Testis (tissue), 5 donors: ENCODE measurements at places on chromosomes 1 and 21.

GRCh38 chr1:20729990-20730689 is 2.4 kb downstream of the SH2D5 start:
- no peaks in the 10 kb centered on the region for H3K27me3 ChIP-seq
- peaks cover 18% of the 10 kb centered on the region for H3K4me1 ChIP-seq
- H3K27ac ChIP-seq = no peak overlapping the region
- no peaks in the 10 kb centered on the region for H3K36me3 ChIP-seq

DNA sequence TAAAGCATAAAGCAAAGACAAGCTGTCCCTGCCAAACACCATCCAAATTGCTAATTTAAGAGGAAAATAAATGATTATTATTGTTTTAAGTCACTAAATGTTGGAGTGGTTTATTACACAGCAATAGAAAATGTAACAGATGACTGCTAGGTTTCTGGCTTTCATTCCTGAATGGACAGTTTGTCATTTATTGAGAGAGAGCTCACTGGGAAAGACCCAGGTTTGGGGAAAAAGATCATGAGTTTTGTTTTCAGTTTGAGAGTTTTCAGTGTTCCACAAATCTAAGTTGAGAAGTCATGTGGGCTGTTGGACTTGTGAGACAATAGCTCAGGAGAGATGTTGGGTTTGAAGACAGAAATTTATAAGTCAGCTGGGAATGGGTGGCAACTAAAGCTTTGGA is 5.4 kb downstream of the GPA33 start:
- H3K36me3 ChIP-seq = no peaks in the 10 kb centered on the region
- no peaks in the 10 kb centered on the region for H3K27me3 ChIP-seq
- DNase-seq = no peak
- no peaks in the 10 kb centered on the region for H3K4me1 ChIP-seq
- H3K4me3 ChIP-seq = no peak overlapping the region

DNA sequence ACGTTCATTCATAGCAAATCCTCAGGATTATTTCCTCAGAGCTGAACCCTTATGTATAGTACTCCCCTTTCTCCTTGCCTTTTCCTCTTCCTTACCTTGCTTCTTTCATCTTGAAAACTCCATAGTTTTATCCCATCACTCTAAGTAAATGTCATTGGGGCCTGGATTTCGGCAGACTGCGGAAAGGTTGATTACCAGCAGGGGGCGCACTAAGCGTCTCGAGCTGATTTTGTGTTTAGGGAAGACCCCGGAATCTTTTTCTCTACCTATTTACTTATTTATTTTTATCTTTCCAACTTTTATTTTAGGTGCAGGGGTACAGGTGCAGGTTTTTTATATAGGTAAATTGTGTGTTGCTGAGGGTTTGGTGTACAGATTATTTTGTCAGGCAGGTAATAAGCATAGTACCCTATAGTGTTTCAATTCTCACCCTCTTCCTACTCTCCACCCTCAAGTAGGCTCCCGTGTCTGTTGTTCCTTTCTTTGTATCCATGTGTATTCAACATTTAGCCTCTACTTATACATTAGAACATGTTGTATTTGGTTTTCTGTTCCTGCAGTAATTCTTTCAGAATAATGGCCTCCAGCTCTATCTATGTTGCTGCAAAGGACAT is 11.4 kb upstream of the MTARC1 start:
- H3K4me3 ChIP-seq = no peak overlapping the region
- no peaks in the 10 kb centered on the region for H3K36me3 ChIP-seq
- no peak overlapping the region for H3K27ac ChIP-seq
- no peaks in the 10 kb centered on the region for H3K4me1 ChIP-seq
- no peaks in the 10 kb centered on the region for H3K27me3 ChIP-seq

- H3K36me3 ChIP-seq = no peaks in the 10 kb centered on the region
- H3K4me3 ChIP-seq = no peak overlapping the region
- no peaks in the 10 kb centered on the region for H3K27me3 ChIP-seq
- DNase-seq = no peak
- no peaks in the 10 kb centered on the region for H3K4me1 ChIP-seq
- no peak overlapping the region for H3K27ac ChIP-seq
Observed at GRCh38 chr1:209456878-209457277, 126.6 kb upstream of the CAMK1G start.

DNA sequence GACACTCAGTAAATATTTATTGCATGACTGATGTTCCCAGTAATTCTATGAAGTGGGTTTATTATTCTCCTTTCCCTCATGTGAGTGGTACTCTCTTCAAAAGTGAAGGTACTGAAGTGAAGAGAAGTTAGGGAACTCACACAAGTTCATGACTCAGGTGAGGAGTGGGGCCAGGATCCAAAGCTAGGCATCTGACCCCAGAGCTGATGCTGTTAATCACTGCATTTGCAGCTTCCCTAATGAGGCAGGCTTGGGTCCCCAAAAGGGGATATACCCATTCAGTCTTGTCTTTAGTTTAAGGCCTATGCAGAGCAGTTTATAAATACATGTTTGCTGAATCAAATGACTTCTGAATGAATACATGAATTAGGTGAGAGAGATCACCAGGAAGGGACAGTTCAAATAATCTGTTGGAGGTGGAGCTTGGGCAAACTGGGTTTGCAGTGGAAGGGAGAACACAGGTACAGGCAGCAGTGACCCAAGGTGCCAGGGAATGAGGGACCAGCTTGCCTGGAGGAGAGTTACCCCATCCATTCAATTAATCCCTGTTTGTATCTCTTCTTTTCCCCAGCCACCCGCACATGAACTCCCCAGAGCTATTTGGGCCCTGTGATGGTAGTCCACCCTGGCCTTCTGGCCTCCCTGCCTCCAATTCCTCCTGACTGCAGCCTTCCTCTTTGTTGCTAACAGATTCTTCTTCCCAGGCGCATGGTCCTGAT is 2.0 kb downstream of the CD58 start:
- H3K36me3 ChIP-seq = no peaks in the 10 kb centered on the region
- H3K4me3 ChIP-seq = no peak overlapping the region
- no peaks in the 10 kb centered on the region for H3K27me3 ChIP-seq

- no peaks in the 10 kb centered on the region for H3K27me3 ChIP-seq
- no peak overlapping the region for H3K4me3 ChIP-seq
- no peaks in the 10 kb centered on the region for H3K4me1 ChIP-seq
- H3K36me3 ChIP-seq = no peaks in the 10 kb centered on the region
Observed at GRCh38 chr1:56025942-56026341, 553.4 kb downstream of the PLPP3 start.

DNA sequence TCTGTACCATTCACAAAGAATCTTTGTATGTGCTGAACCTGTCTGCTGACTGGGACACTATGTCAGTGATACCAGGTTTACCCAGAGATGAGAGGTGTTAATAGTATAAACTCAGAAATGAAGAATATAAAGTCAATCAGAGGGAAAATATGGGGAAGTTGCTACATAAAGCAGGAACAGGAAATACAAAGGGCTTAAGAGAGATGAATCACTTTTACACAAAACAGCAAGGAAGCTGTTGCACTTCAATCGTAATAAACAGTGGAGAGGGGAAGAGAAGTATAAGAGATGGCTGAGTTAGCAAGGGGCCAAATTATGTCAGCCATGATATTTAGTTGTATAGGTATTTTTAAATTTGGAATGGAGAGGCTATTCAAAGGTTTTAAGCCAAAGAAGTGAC is 890.2 kb upstream of the NCAM2 start:
- no peak for DNase-seq
- no peak overlapping the region for H3K27ac ChIP-seq

GRCh38 chr1:202106340-202107254 is 16.1 kb upstream of the GPR37L1 start:
- peaks cover 26% of the 10 kb centered on the region for H3K4me1 ChIP-seq
- peak; percentile 45 for DNase-seq
- H3K27me3 ChIP-seq = no peaks in the 10 kb centered on the region
- no peaks in the 10 kb centered on the region for H3K36me3 ChIP-seq
- no peak overlapping the region for H3K27ac ChIP-seq

DNA sequence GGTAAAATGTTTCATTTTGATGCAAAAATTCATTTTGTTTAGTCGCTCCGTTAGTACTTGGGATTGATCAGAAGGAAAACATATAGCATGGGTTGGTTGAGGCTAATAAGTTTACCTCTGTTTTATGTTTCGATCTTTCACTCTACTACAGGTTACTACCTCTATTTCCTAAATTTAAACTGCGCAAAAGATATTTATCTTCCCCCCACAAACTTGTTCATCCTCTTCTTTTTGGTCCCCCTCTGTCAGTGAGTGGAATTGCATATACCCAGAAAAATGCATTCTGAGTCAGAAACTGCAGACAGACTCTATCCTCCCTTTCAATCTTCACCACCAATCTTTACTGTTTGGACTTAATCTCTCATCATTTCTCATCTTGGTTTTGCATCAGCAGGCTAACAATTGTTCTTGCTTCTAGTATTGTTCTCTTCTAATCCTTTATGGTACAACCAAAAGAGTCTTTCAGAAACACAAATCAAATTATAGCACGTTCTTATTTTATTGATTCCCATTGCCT is 316.0 kb upstream of the ADGRL4 start:
- no peak overlapping the region for H3K4me3 ChIP-seq
- no peak for DNase-seq
- H3K4me1 ChIP-seq = no peaks in the 10 kb centered on the region
- H3K36me3 ChIP-seq = no peaks in the 10 kb centered on the region
- H3K27me3 ChIP-seq = no peaks in the 10 kb centered on the region

- peaks cover 2% of the 10 kb centered on the region for H3K4me1 ChIP-seq
- DNase-seq = no peak
- H3K4me3 ChIP-seq = no peak overlapping the region
- H3K36me3 ChIP-seq = no peaks in the 10 kb centered on the region
- H3K27ac ChIP-seq = no peak overlapping the region
Observed at GRCh38 chr1:115051850-115052249, 22.2 kb downstream of the TSHB start.

GRCh38 chr1:175376194-175376593 is 183.6 kb upstream of the KIAA0040 start:
- H3K36me3 ChIP-seq = no peaks in the 10 kb centered on the region
- H3K4me3 ChIP-seq = no peak overlapping the region
- no peak for DNase-seq
- H3K4me1 ChIP-seq = no peaks in the 10 kb centered on the region

- H3K27ac ChIP-seq = no peak overlapping the region
- no peak overlapping the region for H3K4me3 ChIP-seq
- no peak for DNase-seq
Observed at GRCh38 chr1:225990705-225991464, 8.3 kb downstream of the SDE2 start.

- no peak overlapping the region for H3K4me3 ChIP-seq
- H3K36me3 ChIP-seq = no peaks in the 10 kb centered on the region
- peaks cover 3% of the 10 kb centered on the region for H3K4me1 ChIP-seq
- no peak overlapping the region for H3K27ac ChIP-seq
Observed at GRCh38 chr21:45260191-45260825, 27.4 kb downstream of the POFUT2 start.

DNA sequence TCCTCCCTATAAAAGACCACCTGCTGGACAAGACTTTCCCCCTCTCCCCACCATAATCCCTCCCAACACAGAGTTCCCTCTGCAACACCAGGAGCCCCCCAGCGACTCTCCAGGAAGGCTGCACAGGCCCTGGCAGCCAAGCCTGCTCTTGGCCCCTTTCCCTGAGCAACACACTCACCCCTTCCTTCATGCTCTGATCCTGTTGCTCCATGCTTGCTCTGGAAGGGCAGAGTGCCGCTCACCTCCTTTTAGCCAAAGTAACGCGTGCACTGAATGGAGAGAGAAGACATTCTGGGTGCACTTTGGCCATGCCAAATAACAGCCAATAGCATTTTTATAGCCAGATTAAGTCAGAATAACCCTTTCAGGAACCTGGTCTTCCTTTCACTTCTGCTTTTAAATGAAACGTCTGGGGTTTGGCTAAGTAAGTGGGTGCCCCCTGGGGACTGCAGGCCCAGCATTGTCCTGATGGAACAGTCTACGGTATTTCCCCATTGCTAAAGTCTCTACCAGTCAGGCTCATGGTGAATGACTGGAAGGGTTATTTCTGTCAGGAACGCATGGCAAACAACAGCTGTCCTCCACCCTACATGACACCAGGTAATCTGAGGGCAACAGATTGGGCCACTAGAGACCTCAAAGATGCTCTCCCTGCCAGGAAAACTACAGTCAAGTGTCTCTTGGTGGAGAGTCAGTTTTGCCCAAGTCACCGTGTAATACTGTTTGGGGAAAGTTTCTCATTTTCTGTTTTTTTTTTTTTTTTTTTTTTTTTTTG is at the start of gene SLC2A5:
SLC2A5 (minus strand) TSS at position 310 of the 775 bp plus-strand sequence; CDS start at position 211, 99 bp downstream.
- DNase-seq = no peak
- H3K4me3 ChIP-seq = no peak within 1 kb of the TSS

DNA sequence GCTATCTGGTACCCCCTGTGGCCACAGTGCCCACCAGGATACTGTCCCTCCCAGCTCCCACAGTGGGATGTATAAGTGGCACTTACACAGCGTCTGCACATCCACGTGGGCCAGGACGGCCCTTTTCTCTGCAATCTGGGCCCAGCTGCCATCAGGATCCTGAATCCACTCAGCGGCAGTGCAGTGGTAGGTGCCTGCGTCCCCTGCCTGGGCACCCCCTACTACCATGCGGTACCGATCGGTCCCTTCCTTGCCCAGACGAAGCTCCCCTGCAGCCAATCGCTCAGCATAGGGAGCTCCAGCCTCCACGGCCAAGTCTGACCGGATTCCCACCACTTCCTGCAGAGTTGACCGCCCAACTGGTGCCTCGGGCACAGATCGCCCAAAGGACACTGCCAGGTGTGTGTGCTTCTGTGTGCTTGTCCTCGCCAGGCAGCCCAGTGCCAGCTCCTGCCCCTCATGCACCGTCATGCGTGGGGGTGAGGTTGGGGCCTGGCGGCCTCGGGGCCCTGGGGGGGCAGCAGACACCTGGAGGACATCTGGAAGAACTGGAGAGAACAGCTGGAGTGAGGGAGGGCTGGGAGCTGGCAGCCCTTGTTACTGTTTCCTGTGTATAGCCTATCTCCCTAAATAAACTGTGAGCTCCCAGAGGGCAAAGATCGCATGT is 4.7 kb downstream of the IGSF8 start:
- H3K36me3 ChIP-seq = no peaks in the 10 kb centered on the region

- DNase-seq = no peak
- no peak overlapping the region for H3K4me3 ChIP-seq
- H3K27ac ChIP-seq = no peak overlapping the region
- H3K4me1 ChIP-seq = no peaks in the 10 kb centered on the region
- H3K36me3 ChIP-seq = no peaks in the 10 kb centered on the region
- no peaks in the 10 kb centered on the region for H3K27me3 ChIP-seq
Observed at GRCh38 chr1:215958841-215959240, 391.7 kb downstream of the KCTD3 start.
